ENCODE measurements at places on chromosomes 12 and 14.

DNA sequence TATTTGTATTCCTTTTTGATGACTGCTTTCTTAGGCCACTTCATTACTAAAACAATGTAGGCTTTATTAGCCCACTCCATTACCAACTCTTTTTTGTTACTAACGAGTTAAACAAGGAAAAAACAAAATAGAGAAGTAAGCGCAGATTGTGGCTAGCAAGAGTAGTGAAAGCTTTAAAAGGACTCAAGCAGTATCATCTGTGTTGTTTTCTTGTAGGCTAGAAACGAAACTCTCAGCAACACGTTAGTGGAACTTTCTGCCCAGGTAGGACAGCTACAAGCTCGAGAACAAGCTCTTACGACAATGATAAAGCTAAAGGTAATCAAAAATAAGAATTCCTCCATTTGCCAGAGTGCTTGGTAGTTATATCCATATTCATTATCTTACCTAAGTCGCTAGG lies 11.1 kb downstream of the CCDC62 start:
- DNase-seq: no peak

DNA sequence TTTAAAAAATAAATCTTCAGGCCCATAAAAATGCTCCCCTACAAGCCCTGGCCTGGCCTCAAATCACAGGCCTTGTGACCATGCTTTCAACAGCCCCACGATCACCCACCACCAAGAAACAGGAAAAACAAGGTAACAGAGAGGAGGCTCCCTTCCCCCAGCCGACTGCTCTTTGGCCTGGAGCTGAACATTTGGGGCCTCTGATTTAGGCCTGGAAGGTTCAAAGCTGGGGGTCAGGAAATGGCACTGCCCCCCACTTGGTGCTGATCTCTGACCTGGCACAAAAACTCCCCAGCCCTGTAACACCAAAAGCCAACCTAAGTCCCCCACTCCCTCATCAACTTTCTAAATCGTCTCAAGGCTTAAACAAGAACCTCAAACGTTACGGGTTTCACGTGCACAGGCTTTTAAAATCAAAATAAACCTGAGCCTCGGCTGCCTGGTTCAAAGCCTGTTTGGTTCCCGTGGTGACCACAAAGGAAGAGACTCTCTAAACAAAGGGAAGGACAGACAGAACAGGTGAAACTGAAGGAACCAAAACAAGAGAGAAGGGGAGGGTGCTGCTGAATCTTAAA lies 9.0 kb downstream of the ACTN1 start:
- peak; percentile 76 for DNase-seq

DNA sequence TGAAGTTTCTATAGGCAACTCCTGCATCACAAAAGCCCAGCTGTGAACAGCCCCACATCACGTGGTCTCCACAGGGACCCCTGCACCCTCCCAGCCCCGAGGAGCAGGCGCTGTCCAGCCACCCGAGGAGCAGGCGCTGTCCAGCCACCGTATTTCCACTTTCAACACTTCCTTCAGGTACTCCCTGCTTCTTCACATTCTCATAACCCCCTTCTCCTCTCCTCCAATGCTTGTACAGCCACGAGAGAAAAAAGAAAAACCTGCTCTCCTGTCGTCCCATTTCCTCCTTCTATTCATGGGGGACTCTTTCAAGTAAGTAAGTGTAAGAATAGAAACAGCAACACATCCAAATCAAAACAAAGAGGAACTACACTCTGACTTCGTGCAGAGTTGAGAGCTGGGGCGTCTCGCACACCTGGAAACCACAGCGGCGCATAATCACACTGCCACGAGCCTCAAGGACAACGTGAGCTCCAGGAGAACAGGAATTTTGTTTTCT lies 11.9 kb downstream of the CDC42BPB start:
- DNase-seq: no peak

- DNase-seq: no peak
These were observed 68.7 kb downstream of the DHRS2 start for GRCh38 chr14:23704890-23705289.

GRCh38 chr12:94457311-94457710 lies 2.4 kb downstream of the CEP83 start:
- DNase-seq: no peak

DNA sequence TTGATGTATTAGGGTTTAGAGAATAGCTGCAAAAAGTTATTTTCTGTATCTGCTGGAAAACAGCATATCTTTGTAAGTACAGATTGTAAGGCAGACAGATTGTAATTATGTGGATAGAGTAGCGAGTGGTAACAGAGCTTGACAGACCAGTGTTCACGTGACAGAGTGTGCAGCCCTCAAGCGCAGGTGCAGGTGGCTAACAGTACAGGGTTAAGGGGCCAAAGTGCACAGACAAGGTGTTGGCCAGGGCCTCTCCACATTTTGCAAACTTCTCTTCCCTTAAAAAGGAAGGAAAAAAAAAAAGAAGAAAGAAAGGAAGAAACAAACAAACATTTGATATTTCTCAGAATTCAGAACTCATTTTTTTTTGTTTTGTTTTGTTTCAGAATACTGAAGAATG lies 25.2 kb upstream of the KLHL42 start:
- DNase-seq: no peak
